GM18507 (cell line): ENCODE measurements at places on chromosomes 4 and X.

DNA sequence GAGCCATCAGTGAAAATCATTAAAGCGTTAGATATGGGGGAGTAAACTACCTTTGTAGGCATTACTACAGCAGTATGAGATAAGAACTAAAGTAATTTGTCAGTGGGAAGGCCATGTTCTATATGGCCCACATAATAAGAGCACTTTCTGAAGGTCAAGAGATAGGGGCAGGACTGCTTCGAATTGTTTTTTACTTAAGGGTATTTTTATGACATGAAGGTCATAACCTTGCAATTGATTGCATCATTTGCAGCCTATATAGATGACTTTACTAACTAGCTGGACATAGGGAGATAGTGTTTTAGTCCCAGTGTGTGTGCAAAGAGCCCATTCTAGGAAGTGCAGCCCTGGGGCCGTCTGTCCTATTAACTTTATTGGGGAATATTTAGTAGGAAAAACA, 23.6 kb upstream of the GC start:
- DNase-seq: no peak

GRCh38 chr4:82901183-82901718, 716 bp downstream of the THAP9 start:
- DNase-seq: no peak

GRCh38 chr4:184453365-184454160, 20.8 kb downstream of the IRF2 start:
- no peak for DNase-seq

DNA sequence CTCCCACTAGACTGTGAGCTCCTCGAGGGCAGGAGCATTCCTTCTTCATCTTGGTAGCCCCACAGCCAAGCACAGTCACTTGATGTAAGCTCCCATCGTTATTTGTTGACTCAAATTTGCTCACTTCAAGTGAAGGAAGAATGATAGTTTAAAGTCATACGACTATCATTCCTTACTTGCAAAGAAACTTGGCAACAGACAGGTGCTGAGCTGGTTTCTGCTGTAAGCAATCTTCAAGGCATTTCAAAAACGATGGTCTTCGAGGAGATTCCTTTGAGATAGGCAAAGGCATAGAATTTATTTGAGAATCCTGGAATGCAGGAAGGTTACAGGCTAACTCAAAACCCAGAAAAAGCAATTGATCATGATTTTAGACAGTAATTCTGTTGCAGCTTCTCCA, 64.8 kb downstream of the QDPR start:
- DNase-seq: no peak

DNA sequence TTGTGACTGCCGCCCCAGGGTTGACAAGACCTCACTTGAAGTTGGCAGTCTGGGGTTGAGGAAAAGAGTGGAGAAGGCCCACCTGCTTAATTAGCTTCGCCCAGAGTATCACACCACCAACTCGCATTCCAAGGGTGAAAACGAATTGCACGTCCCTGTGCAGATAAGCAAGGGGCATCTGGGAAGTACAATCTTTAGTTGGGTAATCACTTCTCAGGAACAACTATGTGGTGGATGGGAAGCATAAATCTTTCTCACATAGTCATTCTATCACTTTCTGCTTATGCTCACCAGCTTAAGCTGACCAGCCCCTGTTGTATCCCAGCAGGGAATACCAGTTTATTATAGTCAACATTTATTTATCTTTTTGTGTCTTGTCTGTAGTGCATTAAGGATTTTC, 14.3 kb downstream of the SPCS3 start:
- no peak for DNase-seq

DNA sequence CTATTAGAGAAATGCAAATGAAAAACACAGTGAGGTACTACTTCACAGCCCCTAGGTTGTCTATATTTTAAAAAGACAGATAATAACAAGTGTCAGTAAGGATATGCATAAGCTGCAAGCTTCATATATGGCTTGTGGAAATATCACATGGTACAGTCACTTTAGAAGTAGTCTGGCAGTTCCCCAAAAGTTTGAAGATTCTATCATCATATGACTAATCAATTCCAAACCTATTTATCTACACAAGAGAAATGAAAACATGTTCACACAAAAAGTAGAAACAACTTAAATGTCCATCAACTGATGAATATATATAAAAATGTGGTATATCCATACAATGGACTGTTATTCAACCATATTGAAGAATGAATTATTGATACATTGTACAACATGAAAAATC, 185.8 kb upstream of the STK26 start:
- DNase-seq: no peak

- DNase-seq: no peak
Observed at GRCh38 chrX:48696909-48697727, 584 bp downstream of the SUV39H1 start.

- no peak for DNase-seq
Observed at GRCh38 chr4:42473071-42473684, 75.9 kb downstream of the SHISA3 start.

DNA sequence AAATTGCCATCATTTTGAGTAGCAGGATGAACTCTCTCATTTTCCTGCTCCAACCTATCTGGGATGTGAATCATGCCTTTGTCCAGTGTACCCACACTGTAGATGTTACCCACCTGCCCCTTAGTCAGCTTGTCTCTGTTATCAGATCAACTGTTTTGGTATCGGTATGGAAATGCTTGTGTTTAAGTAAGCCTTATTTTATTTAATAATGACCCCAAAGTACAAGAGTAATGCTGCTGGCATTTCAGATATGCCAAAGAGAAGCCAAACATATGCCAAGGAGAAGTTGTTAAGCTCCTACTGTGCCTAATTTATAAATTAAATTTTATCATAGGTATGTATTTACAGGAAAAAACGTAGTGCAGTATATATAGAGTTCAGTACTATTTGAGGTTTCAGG, 18.6 kb upstream of the RAP1GDS1 start:
- no peak for DNase-seq

- DNase-seq: no peak
Observed at GRCh38 chr4:83929550-83929949, 393.6 kb downstream of the GPAT3 start.

DNA sequence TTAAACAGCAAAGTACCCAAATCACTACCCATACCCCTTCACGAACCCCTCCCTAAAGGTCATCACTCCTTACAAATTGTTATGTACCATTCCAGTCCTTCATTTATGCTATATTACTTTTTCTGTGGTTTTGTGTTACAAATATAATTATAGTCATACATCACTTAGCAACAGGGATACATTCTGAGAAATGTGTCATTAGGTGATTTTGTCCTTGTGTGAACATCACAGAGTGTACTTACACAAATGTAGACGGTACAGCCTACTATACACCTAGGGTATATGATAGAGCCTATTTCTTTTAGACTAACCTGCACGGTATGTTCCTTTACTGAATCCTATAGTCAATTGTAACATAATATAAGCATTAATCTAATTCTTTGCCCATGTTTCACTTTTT, 61.9 kb downstream of the ASB9 start:
- DNase-seq: no peak
